ENCODE measurements at places on chromosomes 6 and 20.

GRCh38 chr6:137673603-137674002 is 179.4 kb upstream of the OLIG3 start:
- no peak for DNase-seq

GRCh38 chr20:62466072-62466760 is 9.6 kb downstream of the GATA5 start:
- no peak for DNase-seq

- DNase-seq, result no peak
These were observed 86.7 kb upstream of the NEDD9 start for GRCh38 chr6:11318835-11319813.

DNA sequence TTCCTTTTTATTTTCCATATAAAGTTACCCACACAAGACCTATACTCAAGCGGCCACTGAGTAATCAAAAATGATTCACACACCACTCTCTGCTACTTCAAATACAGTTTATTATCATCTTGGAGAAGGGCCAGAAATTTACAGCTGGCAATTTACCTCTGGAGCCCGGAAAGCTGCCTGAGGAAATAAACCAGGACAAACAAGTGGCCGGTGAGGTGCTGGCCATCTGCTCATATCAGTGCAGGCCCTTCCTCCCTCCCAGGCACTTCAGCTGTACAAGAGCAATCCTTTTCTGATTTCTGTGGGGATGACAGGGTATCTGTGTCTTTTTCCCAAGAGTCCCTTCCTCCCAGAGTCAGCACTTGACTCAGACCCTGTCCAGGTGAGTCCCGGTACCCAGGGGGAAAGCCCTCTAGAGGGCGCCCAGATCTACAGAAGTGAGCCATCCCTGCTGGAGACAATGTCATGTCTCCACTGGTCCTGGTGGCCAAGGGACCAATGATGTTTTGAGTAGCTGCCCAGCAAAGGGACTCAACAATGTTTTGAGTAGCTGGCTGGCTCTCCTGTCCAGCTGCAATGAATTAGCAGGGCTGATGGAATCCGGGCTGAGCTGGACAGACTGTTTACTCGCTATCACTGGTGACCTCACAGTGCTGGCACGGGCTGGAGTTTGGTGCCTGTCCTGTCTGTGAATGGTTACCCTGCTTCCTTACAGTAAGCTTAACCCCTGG is 23.6 kb downstream of the LRP11 start:
- peak; percentile 83 for DNase-seq

- DNase-seq, result peak; percentile 91
These were observed 222.1 kb upstream of the RREB1 start for GRCh38 chr6:6885521-6886170.

DNA sequence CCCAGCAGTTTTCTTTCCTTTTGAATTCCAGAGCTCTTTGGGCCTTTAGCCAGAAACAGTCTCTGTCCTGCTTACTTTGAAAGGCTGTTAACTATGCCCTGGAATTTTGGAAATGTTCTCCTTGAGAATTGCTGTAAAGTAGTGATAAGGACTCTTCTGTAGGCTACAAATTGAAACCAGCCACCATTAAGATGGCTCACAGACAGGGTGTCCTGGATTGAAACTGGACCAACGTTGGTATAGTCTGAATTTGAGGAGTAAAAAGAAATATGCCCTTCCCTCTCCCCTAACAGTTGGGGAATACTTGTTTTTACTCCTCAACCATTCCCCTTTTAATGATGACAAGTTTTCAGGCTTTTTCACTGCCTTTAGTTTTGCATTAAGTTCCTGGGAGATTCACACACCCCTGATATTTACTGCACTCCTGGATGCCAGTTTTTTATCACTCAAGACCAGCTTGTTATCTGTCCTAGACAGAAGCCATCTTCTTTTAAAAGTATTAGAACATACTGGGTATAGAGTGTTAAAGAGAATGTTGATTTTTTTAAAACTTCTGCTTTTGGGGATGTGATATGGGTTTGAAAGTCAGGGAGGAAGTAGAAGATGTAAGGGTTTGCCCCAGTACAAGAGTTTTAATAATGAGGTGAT is 21.9 kb downstream of the TOP1 start:
- no peak for DNase-seq

Data from cardiac septum (tissue), 1 donor.